ENCODE measurements at places on chromosomes 11 and 22. TPM values are rescaled to one million over a fixed set of nuclear protein-coding genes. Genes with fewer than 3 reads are reported as not detected.

The KCNE3 gene
- total RNA-seq, result 1.1 TPM

The MICAL2 gene
- total RNA-seq, result 248 TPM

The C11orf65 gene
- not detected for total RNA-seq

The ELMOD1 gene
- 0.31 TPM for total RNA-seq

The ANO5 gene
- 0.44 TPM for total RNA-seq

Measured in bladder microvascular endothelial cell (primary cell).